ENCODE measurements at places on chromosomes 6 and 20. TPM values are rescaled to one million over a fixed set of nuclear protein-coding genes. Genes with fewer than 3 reads are reported as not detected.

DNA sequence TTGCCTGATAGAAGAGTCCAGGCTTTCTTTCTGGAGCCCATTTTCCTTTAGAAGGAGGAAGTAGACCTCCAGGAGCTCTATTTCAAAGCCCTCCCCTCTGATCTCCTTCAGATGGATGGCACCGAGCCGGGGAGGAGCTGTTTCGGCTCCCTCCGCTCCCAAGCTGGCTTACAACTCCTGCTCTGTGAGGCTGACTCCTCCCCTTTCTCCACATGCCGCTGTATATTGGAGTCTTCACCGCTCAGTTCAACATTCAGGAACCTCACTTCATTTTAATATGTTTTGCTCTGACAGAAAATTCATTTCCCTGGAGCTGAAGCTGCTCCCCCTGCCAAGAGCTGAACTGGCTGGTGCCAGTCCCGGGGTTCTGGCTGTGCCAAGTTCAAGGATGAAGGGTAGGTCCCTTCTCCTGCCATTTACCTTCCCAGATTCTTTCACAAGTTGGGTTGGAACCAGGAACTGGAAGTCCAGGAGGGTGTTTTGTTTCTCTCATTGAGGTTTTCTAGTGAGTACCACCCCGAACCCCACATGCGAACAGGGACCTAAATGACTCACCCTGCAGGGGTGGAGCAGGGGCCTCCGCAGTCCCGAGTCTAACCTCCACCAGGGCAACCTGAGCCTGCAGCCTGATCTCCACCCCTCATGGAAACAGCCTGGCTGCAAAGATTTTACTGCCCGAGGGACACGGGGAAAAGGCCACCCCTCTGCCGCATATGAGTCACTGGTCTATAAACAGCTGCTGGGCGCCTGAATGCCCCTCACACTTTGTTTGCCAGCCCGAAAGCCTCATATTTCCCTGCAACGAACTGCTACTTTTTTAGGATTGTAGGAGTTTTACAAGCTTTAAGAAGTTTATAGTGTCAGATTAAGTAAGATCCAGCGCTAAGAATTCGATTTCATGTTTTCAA, 68.6 kb upstream of the FOXA2 start:
- no peaks in the 10 kb centered on the region for H3K4me1 ChIP-seq
- H3K36me3 ChIP-seq = no peaks in the 10 kb centered on the region
- H3K27ac ChIP-seq = no peak overlapping the region

GRCh38 chr20:9686455-9686854, 152.4 kb downstream of the PAK5 start:
- no peaks in the 10 kb centered on the region for H3K4me1 ChIP-seq
- no peak for DNase-seq
- H3K4me3 ChIP-seq = no peak overlapping the region
- H3K36me3 ChIP-seq = no peaks in the 10 kb centered on the region
- H3K27me3 ChIP-seq = no peaks in the 10 kb centered on the region

- H3K27me3 ChIP-seq = no peaks in the 10 kb centered on the region
- no peak overlapping the region for H3K27ac ChIP-seq
- no peaks in the 10 kb centered on the region for H3K36me3 ChIP-seq
- H3K4me3 ChIP-seq = no peak overlapping the region
- H3K4me1 ChIP-seq = no peaks in the 10 kb centered on the region
- DNase-seq = no peak
Measured at GRCh38 chr6:101716810-101717209, 323.3 kb downstream of the GRIK2 start.

GRCh38 chr20:31858760-31859083, 11.6 kb downstream of the DUSP15 start:
- peaks cover 42% of the 10 kb centered on the region for H3K27me3 ChIP-seq
- DNase-seq = peak; percentile 0
- no peak overlapping the region for H3K4me3 ChIP-seq
- no peak overlapping the region for H3K27ac ChIP-seq

DNA sequence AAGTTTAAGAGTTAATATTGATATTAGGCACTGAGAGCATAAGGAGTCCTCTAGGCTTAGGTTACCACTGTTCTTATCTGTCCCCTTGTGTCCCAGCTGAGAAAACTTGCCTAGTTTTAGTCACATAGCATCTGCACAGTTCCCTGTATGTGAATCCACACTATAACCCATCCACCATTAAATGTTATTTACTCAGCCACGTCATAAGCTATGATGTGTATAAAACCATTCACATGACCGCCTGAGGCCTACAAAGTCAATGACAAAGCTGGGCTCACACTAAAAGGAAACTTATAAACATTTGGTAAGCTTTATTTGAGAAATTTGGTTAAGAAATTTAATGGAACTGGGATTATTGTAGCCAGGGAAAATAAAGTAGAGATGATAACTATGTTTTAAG, 59.2 kb upstream of the TFAP2D start:
- H3K36me3 ChIP-seq = no peaks in the 10 kb centered on the region
- DNase-seq = no peak
- no peak overlapping the region for H3K27ac ChIP-seq
- no peaks in the 10 kb centered on the region for H3K4me1 ChIP-seq

DNA sequence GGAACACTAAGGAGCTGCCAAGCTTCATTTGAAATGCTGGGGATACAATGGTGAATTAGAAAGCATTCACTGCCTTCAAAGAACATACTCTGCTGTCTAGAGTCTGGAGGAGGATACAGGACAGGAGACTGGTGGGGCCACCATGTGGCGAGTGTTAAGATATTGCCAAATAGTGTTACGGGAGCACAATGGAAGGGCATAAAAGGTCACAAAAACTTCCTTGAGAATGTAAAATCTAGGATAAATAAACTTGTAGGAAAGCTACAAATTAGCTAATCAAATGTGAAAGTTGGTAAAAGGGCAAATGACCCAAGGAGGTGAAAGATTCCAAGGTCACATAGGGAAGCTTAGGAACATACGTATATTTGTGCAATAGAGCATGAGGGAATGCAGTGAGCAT, 271.7 kb downstream of the RFPL4B start:
- H3K27ac ChIP-seq = no peak overlapping the region
- no peak overlapping the region for H3K4me3 ChIP-seq
- DNase-seq = no peak
- H3K27me3 ChIP-seq = no peaks in the 10 kb centered on the region

DNA sequence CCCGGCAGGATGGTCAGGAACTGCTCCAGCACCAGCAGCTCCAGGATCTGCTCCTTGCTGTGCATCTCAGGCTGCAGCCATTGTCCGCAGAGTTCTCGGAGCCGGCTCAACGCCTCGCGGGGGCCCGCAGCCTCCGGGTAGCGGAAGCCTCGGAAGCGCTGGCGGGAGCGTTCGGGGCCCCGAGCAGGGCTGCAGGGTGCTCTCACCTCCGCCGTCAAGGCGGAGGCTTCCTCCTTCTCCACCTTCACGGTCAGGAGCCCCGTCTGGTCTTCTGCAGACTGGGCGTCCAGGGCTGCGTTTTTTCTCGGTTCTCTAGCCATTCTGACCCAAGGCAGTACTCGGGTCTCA, 434 bp downstream of the ZKSCAN4 start:
- no peak for DNase-seq
- H3K36me3 ChIP-seq = peaks cover 16% of the 10 kb centered on the region
- H3K4me1 ChIP-seq = peaks cover 9% of the 10 kb centered on the region
- H3K27me3 ChIP-seq = no peaks in the 10 kb centered on the region
- peak overlapping the region; percentile 51 for H3K27ac ChIP-seq

DNA sequence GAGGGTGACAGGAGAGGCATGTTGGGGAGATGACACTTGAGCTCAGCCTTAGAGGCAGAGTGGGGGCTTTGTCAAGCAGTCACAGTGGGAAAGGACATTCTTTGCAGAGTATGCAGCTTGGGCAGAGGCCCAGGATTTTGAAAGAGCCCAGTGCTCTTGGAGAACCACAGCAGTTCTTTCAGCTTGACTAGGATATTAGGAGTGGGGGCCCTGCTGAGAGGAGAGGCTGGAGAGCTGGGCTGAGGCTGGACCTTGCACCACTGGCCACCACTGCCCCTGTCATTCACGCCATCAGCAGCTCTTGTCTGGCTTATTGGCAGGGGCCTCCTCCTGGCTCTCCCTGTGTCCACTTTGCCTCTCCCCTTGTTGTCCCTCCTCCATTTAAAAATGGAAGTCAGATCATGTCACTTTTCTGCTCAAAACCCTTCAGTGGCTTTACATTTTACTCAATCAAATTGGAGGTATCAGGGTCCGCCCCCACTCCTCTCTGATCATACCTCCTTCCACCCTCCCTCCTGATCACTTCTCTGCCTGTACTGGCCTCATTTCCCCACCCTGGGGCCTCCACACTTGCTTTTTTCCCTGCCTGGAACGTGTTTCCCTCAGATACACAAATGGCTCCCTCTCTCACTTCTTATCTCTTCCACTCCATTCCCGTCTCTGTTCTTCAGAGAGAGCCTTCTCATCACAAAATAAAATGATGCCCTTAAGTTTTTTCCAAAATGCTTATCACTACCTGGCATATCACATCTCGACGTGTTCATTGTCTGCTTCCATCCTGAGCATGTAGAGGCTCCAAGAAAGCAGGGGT, 10.5 kb downstream of the MANBAL start:
- no peak for DNase-seq
- no peaks in the 10 kb centered on the region for H3K27me3 ChIP-seq
- H3K4me1 ChIP-seq = peaks cover 25% of the 10 kb centered on the region
- no peak overlapping the region for H3K4me3 ChIP-seq

GRCh38 chr6:130307752-130308361, 58.0 kb upstream of the TMEM200A start:
- no peak overlapping the region for H3K4me3 ChIP-seq
- H3K27ac ChIP-seq = no peak overlapping the region
- H3K27me3 ChIP-seq = no peaks in the 10 kb centered on the region
- DNase-seq = no peak
- H3K4me1 ChIP-seq = no peaks in the 10 kb centered on the region

DNA sequence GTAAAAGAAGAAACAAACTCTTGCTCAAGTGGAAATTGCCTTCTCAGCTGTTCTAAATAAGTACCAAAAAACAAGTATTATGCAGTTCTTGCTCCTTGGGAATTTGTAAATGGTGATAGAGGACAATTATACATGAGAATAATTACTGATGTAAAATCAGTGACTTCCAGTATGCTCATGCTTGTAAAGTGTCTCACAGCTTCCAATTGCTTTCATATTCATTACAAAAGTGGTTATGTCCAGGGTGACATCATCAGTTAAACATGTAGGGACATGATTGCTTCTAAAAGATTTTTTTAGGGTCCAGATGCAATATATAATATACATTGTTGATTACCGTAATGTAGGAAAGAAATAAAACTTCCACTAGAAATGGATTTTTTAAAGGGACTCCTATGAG, 122.8 kb upstream of the B3GAT2 start:
- H3K27me3 ChIP-seq = no peaks in the 10 kb centered on the region
- DNase-seq = no peak
- no peak overlapping the region for H3K4me3 ChIP-seq
- no peak overlapping the region for H3K27ac ChIP-seq
- H3K4me1 ChIP-seq = no peaks in the 10 kb centered on the region

DNA sequence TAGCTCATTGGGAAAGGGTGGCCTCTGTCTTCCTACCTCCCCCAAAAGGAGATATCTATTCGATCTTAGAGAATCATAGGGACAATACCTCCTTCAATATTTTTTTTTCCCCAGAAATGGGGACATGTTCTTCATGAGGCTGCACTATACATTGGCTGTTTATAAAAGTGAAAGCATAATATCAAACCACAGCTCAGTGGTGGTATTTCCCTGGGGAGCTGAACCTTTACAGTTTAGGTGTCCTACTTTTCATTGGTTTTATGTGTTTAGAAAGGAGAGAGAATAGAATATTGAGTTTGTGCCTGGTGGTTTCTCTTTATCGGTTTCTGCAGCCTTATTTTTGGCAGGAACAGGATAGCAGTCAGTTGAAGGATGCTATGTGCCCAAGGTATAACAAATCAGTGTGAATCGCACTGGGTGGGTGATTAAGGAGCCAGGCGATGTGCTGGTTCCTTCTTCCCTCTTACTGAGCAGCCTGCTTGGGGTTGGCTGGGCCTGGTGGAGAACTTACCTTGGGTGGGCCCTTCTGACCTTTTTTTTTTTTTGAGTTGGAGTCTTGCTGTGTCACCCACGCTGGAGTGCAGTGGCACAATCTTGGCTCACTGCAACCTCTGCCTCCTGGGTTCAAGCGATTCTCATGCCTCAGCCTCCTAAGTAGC, 25.2 kb downstream of the UST start:
- H3K27ac ChIP-seq = no peak overlapping the region
- H3K4me3 ChIP-seq = no peak overlapping the region
- no peak for DNase-seq

Gene GSTA1
- not detected for total RNA-seq

Gene RBPJL
- total RNA-seq = not detected

Measured in gastrocnemius medialis (tissue), 4 donors.